ENCODE measurements at places on chromosomes 2 and 18. TPM values are rescaled to one million over a fixed set of nuclear protein-coding genes. Genes with fewer than 3 reads are reported as not detected.

Gene FZD7
- 24.4 TPM for polyA plus RNA-seq

Gene GFPT1
- 28.9 TPM for polyA plus RNA-seq

DNA sequence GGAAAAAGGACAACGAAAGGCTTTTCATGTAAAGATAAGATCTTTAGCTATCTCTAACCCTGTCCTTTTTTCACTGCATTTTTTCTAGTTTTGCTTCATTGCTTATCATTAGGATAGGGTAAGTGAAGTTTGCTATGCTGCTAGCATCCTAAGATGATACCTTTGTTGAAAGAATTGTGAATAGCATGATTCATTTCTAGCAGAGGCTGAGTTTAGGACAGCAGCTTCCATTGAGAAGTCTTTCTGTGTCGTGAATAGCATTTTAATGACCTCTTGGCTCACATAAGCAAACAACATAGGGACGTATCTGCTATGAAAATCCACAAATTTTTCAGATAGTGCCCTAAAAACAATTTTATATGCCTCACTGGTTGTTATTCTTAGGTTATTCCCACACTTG lies 36.4 kb upstream of the GAREM2 start:
- no peak for DNase-seq

DNA sequence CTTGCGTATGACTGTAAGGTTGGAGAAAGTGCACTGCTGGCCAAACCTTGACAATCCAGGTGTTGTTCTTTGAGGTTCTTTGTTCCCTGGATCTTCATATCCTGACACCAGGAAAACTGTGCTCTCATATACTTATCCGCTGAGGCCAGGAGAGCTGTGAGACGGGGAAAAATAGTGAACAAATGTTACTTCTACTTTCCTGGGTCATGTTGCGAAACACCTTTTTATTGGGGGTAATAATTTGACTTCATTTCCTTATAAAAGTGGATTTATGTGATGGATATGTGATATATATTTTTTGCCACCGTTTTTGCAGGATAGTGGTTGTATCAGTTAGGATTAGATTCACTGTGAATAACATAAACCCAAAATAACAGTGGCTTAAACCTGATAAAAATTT lies 336.1 kb downstream of the OSR1 start:
- DNase-seq, result no peak

- no peak for DNase-seq
Measured at GRCh38 chr2:203706403-203706802, at the start of gene CD28. TSS of gene CD28 (plus strand) at chr2:203706639. CDS start at chr2:203706697, 58 bp downstream.

DNA sequence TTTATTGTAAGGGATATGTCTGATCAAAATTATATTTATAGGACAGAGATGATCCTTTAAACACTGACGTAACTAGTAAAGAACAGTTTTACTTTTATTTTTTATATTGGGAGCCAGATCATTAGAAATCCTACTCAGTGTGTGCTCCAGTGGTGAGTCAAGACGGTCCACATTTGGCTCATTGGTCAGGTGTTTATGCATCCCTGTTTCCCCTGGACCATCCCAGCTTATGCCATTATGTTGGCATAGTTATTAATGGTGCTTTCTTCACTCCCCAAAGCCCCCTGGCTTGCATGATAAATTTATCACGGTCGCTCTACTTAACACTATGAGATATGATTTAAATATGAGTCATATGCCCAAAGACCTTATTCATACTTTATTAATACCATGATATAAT lies 293.4 kb downstream of the XIRP2 start:
- no peak for DNase-seq

DNA sequence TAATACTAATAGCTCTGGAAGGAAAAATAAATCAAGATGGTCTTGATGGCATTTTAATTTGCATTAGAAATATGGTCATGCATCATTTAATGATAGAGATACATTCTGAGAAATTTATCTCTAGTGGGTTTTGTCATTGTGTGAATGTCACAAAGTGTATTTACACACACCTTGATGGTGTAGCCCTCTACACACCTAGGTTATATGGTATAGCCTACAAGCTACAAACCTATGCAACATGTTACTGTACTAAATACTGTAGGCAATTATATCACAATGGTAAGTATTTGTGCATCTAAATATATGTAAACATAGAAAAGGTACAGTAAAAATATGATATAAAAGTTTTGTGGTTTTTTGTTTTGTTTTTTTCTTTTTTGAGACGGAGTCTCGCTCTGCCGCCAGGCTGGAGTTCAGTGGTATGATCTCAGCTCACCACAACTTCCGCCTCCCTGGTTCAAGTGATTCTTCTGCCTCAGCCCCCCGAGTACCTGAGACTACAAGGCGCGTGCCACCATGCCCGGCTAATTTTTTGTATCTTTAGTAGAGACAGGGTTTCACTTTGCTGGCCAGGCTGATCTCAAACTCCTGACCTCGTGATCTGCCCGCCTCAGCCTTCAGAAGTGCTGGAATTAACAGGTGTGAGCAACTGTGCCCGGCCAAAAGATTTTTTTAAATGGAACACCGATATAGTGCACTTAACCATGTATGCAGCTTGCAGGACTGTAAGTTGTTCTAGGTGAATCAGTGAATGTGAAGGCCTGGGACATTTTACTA lies 83.7 kb upstream of the UBXN4 start:
- no peak for DNase-seq

DNA sequence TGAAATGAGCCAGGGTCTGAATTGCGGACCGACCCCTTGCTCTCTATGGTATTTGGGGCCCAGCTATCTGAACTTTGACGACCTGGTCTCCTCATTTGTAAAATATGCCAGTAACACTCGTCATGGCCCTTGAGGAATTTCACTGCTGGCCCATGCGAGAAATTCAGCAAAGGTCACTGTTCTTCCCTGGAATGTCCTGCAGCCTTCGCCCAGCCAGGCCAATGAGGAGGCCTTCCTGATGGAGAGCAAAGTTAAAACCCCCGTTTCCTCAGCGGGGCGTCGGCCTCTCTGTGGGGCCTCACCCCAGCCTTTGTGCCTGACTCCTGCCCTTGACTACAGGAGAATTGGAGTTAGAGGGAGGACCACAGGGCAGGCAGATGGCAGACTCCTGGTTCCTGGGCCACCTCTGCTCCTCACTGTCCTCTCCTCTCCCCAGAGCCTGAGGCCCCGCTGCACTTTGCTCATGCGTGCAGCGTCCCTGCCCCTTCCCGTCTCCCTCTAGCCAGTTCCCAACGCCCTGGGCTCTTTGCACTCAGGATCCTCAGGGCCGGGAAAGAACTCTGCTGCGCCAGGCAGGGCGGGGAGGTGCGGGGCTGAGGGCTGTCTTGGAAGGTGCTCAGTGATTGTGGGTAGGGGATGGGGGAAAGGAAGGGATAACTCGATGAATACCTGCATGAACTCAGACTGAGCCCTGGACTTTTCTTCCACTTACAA lies 257.0 kb upstream of the RAB6C start:
- DNase-seq, result no peak

DNA sequence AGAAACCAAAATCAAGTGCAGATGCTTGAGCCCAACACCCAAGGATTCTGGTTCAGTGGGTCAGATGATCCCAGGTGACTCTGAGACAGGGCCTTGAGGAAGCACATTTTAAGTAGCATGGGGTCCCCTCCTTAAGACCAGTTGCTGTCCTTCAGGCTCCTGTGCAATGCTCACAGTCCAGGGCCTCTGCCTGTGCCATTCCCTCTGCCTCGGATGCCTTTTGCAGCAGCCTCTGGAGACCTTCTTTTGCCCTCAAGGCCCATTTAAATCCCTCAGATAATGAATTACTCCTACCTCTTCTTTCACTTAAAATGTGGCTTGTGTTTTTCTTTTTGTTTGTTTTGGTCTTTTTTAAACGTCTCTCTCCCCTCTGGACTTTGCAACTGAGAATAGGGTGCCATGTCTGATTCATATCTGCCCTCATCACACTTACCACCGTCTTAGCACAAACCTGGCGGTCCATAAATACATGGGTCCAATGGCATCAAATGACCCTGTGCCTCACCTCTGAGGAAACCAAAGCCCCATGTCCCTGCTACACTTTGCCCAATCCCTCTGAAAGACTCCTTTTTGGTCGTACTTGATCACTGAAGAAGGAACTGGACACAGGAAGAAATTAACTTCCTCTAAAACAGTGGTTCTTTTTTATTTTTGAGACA lies 14.2 kb downstream of the ACTG2 start:
- no peak for DNase-seq

GRCh38 chr2:36889795-36890194 lies 76.5 kb downstream of the STRN start:
- no peak for DNase-seq

GRCh38 chr2:86066007-86066578 lies 39.6 kb downstream of the POLR1A start:
- no peak for DNase-seq
